ENCODE measurements at places on chromosomes 16 and 17. TPM values are rescaled to one million over a fixed set of nuclear protein-coding genes. Genes with fewer than 3 reads are reported as not detected.

DNA sequence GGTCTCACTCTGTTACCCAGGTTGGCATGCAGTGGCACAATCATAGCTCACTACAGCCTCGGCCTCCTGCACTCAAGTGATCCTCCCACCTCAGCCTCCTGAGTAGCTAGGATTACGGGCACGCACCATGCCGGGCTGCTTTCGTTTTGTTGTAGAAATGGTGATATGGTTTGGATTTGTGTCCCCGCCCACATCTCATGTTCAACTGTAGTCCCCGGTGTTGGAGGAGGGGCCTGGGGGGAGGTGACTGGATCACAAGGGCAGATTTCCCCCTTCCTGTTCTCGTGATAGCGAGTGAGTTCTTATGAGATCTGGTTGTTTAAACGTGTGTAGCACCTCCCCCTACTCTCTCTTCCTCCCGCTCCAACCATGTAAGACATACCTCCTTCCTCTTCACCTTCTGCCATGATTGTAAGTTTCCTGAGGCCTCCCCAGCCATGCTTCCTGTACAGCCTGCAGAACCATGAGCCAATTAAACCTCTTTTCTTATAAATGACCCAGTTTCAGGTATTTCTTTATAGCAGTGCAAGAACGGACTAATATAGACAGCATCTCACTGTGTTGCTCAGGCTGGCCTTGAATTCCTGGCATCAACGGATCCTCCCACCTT is 6.0 kb downstream of the PDZD9 start:
- no peak for DNase-seq

GRCh38 chr17:49076573-49077384 is 55.8 kb upstream of the B4GALNT2 start:
- DNase-seq: no peak

GRCh38 chr16:25158401-25158800 is 46.9 kb downstream of the LCMT1 start:
- no peak for DNase-seq

DNA sequence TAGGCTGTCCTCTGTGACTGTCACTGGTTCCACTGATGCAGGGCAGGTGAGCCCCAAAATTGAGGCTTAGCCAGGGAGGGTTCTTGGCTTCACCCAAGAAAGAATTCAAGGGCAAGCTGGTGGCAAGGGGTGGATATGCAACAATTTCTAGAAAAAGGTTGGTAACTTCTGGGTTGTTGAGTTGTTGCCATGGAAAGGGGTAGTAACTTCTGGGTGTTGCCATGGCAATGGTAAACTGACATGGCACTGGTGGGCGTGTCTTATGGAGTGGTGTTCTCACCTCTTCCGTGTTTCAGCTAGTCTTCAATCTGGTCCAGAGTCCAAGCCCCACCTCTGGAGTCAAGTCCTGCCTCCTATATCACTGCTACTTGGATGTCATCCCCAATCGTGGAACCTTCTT is 9.5 kb upstream of the GUCY2D start:
- no peak for DNase-seq

- DNase-seq: no peak
Observed at GRCh38 chr17:78664476-78665386, 87.5 kb upstream of the DNAH17 start.

CFAP119 gene
- total RNA-seq: 0.61 TPM
